ENCODE measurements at places on chromosomes 11 and 22.
A peak's percentile ranks its signal among the peaks of the same experiment; 100 is the strongest.

DNA sequence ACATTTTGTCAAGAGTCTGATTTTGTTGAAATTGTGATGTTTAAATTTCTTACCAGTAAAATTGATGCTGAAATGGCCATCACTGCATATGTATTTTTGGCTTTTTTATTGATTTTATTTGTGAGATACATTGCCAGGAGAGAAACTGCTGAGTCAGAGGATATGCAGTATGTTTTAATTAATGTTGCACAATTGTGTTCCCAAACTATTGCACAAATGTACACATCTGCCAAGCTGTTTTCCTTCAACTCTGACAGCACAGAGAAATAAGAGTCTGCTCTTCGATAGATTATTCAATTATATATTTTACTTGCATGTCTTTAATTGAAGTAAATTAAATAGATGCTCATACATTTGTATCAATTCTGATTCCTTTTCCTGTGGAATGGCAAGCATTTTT lies 640.2 kb upstream of the LUZP2 start:
- no peak for DNase-seq

DNA sequence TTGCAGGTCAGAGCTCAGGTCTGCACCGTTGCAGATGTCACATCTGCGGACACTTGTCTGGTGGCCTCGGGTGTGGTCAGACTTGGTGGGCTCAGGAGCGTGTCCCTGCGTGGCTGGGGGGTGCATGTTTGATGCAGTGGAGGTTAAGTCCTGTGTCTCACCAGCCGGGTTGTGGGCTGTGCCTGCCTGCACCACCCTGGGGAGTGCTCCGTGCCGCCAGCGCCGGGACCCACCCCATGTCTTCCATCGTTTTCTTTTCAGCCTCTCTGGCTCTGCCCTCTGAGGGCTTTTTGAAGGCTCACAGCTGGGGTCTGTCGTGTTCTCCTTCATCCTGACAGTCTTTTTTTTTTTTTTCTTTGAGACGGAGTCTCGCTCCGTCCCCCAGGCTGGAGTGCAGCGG lies 26.0 kb downstream of the PPIL2 start:
- DNase-seq, result no peak

GRCh38 chr11:46296059-46296527 lies 18.6 kb downstream of the CREB3L1 start:
- no peak for DNase-seq

DNA sequence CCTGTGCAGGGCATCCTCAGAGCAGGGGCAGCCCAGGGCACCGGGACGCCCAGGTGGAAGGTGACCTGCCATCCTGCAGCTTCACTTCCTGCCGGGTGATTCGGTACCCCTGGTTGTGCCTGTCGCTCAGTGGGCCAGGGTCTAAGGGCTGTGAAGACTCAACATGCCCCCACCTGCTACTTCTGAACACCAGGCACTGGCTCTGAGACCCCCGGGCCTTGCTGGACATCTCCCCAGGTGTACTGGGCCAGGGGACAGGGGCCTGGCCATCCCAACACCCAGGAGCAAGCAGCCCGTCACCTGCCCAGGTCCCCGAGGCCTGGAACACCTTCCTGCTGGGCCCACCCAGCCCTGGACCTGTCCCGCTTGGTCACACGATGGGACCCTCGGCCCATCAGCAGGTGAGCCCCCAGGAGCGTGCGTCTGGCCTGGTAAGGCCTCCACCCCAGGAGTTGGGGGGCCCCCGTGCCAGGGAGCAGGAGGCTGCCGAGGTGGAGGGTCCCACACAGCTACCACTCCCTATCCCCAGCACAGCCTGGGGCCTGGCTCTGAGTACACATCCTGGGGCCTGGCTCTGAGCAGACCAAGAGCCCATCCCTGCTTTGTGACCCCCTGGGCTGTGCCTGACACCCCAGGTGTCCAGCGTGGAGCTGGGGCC lies 3.9 kb upstream of the MUC5B start:
- no peak for DNase-seq

- no peak for DNase-seq
These were observed 19.8 kb upstream of the CCDC89 start for GRCh38 chr11:85705800-85706199.

- DNase-seq, result peak; percentile 59
These were observed 561 bp downstream of the FXYD2 start for GRCh38 chr11:117823946-117824420.

GRCh38 chr11:19673924-19674729 lies 38.5 kb upstream of the NAV2 start:
- peak; percentile 67 for DNase-seq

DNA sequence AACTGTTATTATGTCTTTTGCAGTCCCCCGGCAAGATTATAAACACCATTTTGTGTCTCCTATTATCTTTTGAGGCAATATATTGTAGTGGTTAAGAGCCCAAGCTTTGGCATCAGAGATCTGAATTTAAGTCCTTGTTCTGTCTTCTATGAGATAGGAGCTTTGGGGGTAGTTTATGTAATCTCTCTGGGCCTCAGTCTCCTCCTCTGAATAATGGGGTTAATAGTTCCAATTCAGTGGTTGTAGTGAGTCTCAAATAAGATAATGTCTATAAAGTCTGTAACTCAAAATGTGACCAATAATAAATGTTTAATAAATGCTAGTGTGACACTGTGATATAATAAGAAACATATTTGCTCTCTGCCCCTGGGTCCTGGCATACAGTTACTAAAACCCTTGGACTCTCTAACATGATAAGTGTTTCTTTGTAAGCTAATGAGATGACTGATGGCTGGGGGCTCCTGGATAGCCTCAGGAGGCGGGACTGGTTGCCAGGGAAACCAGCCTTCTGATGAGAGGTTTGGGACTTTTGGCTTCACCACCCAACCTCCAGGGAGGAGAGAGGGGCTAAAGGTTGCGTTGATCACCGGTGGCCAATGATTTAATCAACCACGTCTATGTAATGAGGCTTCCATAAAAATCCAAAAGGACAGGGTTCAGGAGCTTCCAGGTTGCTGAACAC lies 183.4 kb upstream of the MTMR2 start:
- DNase-seq, result no peak

DNA sequence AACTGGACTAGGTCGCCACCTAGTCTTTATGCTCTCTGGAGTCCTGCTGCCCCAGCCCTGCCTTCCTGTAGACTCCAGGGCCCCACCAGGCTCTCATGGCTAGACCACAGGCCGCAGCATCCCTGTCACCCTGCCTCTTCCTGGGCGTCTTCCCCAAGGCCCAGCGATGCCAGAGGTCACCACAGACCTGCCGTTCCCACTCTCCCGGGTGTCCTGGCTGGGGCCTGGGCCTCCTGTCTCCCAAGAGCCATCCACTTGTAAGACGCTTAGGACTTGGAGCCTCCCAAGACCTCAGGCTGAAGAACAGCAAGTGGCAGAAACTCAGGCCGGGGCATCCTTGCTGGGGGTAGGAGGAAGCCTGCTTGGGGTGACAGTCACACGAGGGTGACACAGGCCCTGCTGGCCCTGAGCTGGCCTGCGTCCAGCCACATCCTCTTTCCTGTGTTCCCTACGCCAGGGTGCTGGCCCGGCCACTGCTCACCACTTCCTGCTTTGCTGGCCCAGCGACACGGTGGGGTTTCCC lies 2.0 kb upstream of the TCIRG1 start:
- no peak for DNase-seq

GRCh38 chr11:14973621-14974514 lies 1.7 kb upstream of the CALCA start:
- DNase-seq, result no peak
